Kidney (tissue), 22 donors: ENCODE measurements at places on chromosomes 11 and 22. TPM values are rescaled to one million over a fixed set of nuclear protein-coding genes. Genes with fewer than 3 reads are reported as not detected.

DNA sequence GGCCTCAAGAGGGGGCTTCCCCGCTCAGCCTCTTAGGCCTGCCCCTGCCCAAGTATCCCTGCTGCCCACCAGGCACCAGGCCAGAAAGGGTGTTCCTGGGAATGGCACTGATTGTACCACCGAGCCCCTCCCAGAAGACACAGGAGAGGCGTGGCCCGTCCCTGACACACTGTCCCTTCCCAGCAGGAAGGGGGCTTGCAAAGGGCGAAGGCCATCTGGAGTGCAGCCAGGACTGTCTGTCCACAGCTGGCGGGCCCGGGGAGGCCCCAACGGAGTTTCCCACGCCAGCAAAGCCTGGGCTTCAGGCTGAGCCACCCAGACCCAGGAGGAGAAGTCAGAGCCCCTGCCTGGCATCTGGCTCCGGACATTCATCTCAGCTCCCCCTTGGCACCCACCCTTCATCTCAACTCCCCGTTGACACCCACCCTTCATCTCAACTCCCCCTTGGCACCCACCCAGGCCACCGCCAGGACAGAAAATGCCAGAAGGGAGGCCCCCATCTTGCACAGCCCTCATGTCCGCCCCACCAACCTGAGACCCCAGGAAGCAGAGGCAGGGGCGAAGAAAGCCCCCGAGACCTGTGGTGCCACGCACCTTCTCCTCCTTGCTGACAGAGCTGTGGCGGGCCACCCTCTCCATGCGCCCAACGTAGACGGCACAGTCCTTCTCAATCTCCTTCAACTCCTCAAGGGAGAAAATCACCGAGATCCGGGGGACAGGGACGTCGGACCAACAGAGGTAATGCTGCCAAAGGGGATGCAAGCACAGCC lies 19.4 kb downstream of the TUBGCP6 start:
- no peaks in the 10 kb centered on the region for H3K4me1 ChIP-seq
- H3K36me3 ChIP-seq, result peaks cover 2% of the 10 kb centered on the region
- H3K27ac ChIP-seq, result no peak overlapping the region

GRCh38 chr22:37760152-37760551 lies 47.6 kb upstream of the GCAT start:
- H3K27me3 ChIP-seq, result no peaks in the 10 kb centered on the region
- no peak overlapping the region for H3K27ac ChIP-seq
- no peaks in the 10 kb centered on the region for H3K4me1 ChIP-seq
- peaks cover 29% of the 10 kb centered on the region for H3K36me3 ChIP-seq
- H3K4me3 ChIP-seq, result no peak overlapping the region

Gene PATE2
- not detected for total RNA-seq

- H3K36me3 ChIP-seq, result no peaks in the 10 kb centered on the region
- no peak overlapping the region for H3K4me3 ChIP-seq
- peak; percentile 50 for DNase-seq
- H3K27ac ChIP-seq, result peak overlapping the region; percentile 39
- no peaks in the 10 kb centered on the region for H3K27me3 ChIP-seq
- H3K4me1 ChIP-seq, result no peaks in the 10 kb centered on the region
Observed at GRCh38 chr22:44667829-44668189, 34.2 kb upstream of the PRR5 start.

- no peaks in the 10 kb centered on the region for H3K27me3 ChIP-seq
- no peak for DNase-seq
- no peaks in the 10 kb centered on the region for H3K36me3 ChIP-seq
- no peaks in the 10 kb centered on the region for H3K4me1 ChIP-seq
- H3K4me3 ChIP-seq, result no peak overlapping the region
Observed at GRCh38 chr22:23115825-23116494, 25.8 kb downstream of the RSPH14 start.

DNA sequence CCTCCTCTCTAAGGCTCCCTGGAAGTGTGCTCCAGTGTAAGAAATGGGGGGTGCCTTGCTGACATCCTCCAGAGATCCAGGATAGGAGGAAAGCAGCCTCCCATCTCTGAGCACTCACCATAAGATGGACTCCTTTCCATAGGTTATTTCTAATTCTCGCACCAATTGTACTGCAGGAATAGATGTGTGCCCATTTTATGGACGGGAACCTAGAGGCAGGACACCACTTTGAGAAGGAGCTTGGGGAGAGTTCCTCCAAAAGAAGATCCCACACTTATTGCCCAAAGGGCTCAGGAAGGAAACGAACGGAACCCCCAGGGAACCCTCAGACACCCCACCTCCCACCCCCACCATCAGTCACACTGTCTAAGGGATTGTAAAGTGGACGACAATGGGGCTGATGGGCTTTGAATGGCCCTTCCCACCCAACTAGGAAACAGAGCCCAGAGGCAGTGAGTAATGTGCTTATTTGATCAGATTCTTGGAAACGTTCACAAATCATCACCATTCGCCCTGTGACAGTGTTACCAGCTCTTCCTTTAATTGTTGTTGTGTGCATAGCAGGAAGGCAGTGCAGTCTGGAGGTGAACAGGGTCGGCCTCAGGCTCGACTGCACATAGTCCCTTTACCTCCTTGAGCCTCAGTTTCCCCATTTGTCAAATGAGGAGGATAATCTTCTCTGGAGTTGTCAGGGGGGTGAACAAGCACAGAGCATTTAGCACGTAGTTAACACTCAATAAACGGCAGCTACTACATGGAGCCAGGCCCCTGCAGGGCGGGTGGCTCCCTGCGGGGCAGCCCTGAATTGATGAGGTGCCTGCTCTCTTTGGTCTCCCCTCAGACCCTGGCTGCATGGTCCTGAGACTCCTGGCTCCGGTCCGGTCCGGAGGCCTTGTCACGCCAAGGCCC lies 8.4 kb upstream of the MN1 start:
- no peak overlapping the region for H3K4me3 ChIP-seq
- no peaks in the 10 kb centered on the region for H3K36me3 ChIP-seq
- no peak overlapping the region for H3K27ac ChIP-seq
- H3K4me1 ChIP-seq, result no peaks in the 10 kb centered on the region
- DNase-seq, result no peak
- H3K27me3 ChIP-seq, result no peaks in the 10 kb centered on the region

DNA sequence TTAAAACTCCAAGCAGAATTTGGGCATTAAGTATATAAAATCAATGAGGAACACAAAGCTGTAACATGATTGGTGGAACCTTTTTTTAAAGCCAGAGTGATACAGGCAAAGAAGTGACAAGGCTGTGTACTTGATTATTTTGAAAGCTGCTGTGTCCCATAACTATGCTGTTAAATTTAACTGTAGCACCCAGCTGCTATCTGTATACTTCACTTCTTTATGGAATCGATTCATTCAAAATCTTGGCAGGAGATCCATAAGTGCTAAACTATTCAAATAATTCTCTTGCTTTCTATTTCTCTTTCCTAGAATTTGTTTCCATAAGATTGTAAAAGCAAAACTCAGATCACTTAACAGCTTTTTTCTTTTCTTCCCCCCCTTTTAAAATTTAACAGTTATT lies 231.7 kb downstream of the DYNC2H1 start:
- H3K4me1 ChIP-seq, result no peaks in the 10 kb centered on the region
- H3K27me3 ChIP-seq, result no peaks in the 10 kb centered on the region
- H3K36me3 ChIP-seq, result no peaks in the 10 kb centered on the region
- H3K27ac ChIP-seq, result no peak overlapping the region

Gene PHETA2
- total RNA-seq, result 10.4 TPM

- no peak for DNase-seq
- H3K4me3 ChIP-seq, result no peak overlapping the region
- peaks cover 23% of the 10 kb centered on the region for H3K4me1 ChIP-seq
Observed at GRCh38 chr11:96204721-96205459, 138.1 kb downstream of the MAML2 start.

GRCh38 chr11:104657083-104657482 lies 241.2 kb downstream of the CASP12 start:
- no peaks in the 10 kb centered on the region for H3K36me3 ChIP-seq
- H3K27me3 ChIP-seq, result no peaks in the 10 kb centered on the region
- no peaks in the 10 kb centered on the region for H3K4me1 ChIP-seq
- no peak for DNase-seq

- no peaks in the 10 kb centered on the region for H3K36me3 ChIP-seq
- peaks cover 7% of the 10 kb centered on the region for H3K4me1 ChIP-seq
- no peak for DNase-seq
- no peaks in the 10 kb centered on the region for H3K27me3 ChIP-seq
- H3K4me3 ChIP-seq, result no peak overlapping the region
- H3K27ac ChIP-seq, result no peak overlapping the region
Observed at GRCh38 chr11:130721736-130722135, 194.5 kb downstream of the SNX19 start.

DNA sequence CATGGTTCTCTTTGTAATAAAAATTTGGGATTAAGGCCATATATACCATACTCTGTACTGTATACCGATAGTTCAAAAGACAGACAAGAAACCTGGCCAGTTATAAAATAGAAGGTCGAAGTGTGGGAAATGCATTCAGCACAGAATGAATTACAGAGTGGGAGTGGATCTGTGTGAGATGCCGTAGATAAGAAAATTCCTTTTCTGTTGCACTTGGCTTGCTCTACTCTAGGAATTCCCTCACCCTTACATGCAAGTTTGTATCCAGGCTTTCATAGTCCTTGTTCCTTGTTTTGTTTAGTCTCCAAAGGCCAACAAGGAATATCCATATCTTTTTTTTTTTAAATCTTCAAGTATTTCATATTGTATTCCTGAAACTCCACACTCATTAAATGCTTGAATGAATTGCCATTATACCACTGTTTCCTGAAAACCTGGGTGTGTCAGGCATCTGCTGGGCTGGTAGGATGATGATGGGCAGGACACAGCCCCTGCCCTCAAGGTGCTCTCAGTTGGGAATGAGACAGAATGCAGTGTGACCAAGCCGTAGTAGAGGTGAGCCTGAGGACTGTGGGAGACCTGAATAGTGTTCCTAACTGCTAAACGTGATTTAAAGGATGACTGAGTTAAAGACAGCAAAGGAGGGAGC lies 53.5 kb downstream of the TEAD1 start:
- no peaks in the 10 kb centered on the region for H3K27me3 ChIP-seq
- H3K27ac ChIP-seq, result no peak overlapping the region
- no peak overlapping the region for H3K4me3 ChIP-seq
- H3K36me3 ChIP-seq, result no peaks in the 10 kb centered on the region
- DNase-seq, result no peak

GRCh38 chr11:133052537-133052936 lies 479.8 kb downstream of the OPCML start:
- no peak overlapping the region for H3K27ac ChIP-seq
- DNase-seq, result no peak
- no peak overlapping the region for H3K4me3 ChIP-seq
- H3K36me3 ChIP-seq, result no peaks in the 10 kb centered on the region
- no peaks in the 10 kb centered on the region for H3K4me1 ChIP-seq
- H3K27me3 ChIP-seq, result no peaks in the 10 kb centered on the region

DNA sequence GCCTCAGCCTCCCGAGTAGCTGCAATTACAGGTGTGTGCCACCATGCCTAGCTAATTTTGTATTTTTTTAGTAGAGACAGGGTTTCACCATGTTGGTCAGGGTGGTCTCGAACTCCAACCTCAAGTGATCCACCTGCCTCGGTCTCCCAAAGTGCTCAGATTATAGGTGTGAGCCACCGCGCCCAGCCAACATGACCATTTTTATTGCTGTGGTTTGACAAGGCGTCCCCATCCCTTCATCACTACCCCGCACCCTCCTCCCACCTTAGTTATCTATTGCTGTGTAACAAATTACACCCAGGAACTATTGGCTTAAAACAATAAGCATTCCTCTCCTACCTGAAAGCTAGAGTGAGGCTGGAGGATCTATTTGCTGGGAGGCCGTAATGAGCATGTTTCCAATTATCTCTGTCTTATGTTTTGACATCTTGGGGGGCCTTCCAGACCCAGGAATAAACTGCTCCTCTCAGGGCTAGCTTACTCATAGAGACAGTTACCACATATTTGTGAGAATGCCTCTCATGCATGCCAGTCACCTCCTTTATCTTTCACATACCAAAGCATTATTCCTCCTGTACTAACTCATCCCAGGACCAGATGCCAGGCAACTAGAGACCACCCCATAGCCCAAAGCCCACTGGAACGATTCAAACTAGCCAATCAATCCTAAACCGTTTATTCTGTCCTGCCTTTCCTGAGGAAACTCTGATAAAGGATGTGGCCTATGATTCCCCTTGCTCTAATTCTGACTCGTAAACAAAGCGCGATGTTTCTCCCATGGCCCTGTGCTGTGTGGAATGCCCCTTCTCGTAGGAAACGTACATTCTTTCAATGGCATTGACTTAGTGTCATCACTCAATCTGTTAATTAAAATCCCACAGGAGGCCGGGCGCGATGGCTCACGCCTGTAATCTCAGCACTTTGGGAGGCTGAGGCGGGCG lies 19.4 kb downstream of the SNU13 start:
- peaks cover 6% of the 10 kb centered on the region for H3K36me3 ChIP-seq
- H3K4me1 ChIP-seq, result no peaks in the 10 kb centered on the region
- H3K27ac ChIP-seq, result peak overlapping the region; percentile 26
- no peak for DNase-seq
- H3K4me3 ChIP-seq, result no peak overlapping the region
- no peaks in the 10 kb centered on the region for H3K27me3 ChIP-seq

Gene ELFN2
- 4.6 TPM for total RNA-seq

Gene AIP
- total RNA-seq, result 61.5 TPM

- H3K36me3 ChIP-seq, result no peaks in the 10 kb centered on the region
- H3K27ac ChIP-seq, result no peak overlapping the region
- no peak overlapping the region for H3K4me3 ChIP-seq
Observed at GRCh38 chr11:36628141-36628540, 30.1 kb upstream of the RAG2 start.

- DNase-seq, result no peak
- H3K36me3 ChIP-seq, result no peaks in the 10 kb centered on the region
- H3K4me1 ChIP-seq, result no peaks in the 10 kb centered on the region
- no peak overlapping the region for H3K4me3 ChIP-seq
- peaks cover 6% of the 10 kb centered on the region for H3K27me3 ChIP-seq
Observed at GRCh38 chr11:15075162-15075526, 1.8 kb downstream of the CALCB start.

Gene KMT2A
- 85.1 TPM for total RNA-seq

DNA sequence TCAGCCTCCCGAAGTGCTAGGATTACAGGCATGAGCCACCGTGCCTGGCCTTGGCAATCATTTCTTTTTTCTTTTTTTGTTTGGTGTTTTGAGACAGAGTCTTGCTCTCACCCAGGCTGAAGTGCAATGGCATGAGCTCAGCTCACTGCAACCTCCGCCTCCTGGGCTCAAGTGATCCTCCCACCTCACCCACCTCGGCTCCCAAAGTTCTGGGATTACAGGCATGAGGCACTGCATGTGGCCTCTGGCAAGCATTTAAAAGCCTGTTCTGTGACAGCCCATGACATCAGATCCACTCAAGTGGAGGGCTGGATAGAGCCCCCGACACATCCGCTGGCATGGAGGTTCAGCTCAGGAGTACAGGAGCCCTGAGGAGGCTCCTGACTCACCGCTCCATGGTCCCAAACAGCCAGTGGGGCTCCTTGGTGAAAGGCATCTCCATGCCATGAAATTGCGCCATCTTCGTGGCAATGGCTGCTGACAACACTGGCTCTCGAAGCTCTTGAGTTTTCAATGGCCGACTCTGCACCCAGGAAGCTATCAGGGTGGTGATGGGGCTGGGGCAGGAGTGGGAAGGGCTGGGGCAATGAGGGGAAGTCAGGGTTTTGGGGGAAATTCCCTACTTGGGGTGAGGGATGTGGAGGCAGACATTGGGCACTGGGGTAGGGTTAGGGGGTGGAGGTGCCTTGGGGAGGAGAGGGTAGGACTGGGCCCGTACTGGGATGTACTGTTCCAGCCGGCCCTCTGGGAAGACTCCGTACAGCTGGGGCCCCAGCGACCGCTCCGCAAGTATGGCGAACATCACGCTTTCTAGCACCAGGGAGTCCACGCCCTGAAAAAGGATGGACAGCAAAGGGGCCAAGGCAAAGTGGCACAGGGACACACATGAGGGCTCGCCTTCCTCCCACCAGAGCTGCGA lies 1.4 kb downstream of the CHKB start:
- H3K4me1 ChIP-seq, result no peaks in the 10 kb centered on the region
- H3K27ac ChIP-seq, result peak overlapping the region; percentile 57
- peak overlapping the region; percentile 83 for H3K4me3 ChIP-seq
- H3K36me3 ChIP-seq, result peaks cover 4% of the 10 kb centered on the region
